Omental fat pad (tissue), 4 donors: ENCODE measurements at places on chromosomes 12 and 14.

DNA sequence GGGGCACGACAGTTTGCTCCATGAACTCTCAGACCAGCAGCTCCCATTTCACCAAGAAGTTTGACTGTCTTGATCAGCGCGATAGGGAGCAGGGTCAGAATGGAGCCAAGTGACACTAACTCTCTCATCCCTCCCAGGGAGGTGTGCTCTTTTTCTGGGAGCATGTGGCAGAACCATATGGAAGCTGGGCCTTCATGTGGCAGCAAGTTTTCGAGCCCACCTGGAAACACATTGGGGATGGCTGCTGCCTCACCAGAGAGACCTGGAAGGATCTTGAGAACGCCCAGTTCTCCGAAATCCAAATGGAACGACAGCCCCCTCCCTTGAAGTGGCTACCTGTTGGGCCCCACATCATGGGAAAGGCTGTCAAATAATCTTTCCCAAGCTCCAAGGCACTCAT, 24.0 kb downstream of the ITGA7 start:
- no peak for DNase-seq

DNA sequence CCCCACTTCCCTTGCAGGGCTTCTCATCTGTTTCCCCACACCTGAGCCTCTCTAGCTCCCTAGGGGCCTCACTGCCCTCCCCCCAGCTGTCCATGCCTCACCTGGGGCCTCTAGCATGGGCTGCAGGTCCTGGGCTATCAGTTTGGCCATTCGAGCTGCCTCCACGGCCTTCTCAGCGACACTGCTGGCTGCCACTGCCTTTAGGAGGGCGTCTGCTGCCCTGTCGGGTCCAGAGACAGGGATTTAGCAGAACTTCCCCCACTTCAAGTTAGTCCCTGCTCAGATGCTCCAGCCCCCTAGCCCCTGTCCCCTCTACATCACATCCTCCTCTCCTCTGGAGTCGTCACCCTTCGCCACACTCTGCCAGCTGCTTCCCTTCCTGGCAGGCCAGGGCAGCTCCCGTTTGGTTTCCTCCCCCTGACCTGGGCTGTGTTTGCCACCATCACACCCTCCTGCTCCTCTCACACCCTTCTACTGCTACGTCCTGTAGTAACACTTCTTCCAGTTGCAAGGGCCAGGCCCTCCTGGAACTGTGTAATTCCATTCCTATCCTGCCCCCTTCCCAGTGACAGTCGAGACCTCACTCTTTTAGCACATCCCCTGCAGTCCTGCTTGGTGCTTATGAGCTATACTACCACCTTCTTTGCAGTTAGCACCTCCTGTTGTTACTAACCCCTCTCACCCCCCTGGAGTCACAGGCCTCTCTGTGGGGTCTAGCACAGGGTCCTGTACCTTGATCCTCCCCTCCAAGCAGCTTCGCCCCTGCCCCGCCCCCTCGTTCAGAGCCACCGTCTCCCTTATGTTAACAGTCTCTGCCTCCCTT, 4.3 kb upstream of the AP1G2 start:
- DNase-seq = no peak

DNA sequence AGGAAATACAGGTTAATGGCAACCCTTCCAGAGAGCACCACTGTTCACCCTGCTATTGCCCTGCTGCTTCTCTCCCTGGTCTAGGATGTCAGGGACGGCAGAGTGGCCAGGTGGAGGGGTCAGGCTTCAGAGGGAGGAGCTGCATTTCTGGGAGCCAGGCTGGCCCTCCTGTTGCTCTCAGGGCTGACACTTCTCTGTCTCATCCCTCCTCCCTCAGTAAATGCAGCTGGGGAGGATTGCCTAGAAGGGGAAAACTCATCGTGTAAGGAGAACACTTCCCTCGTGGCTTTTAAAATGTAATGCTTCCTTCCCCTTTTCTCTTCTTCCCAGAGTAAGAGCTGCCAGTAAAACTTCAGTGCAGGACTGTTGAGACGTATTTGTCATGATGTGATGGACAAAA, 20.8 kb downstream of the SUSD6 start:
- DNase-seq = no peak

GRCh38 chr12:9730011-9730410, 2.9 kb downstream of the CLECL1 start:
- no peak for DNase-seq

DNA sequence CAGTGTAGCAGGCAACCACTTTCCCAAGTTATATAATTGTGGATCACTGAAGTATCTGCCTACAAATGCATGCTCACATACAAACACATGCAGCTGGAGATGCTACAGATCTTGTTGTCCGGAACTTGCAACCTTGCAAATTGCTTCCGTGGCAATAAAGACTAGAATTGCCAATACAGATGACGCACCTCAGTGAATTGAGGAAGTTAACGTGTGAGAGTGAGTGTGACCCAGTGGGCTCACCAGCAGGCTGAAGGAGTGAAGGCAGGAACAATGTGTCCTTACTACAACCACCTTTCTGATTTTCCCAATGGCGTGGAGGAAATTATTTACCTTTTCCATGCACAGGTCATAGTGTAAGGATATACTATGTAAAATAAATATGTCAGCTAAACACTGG, 89.4 kb upstream of the GRIP1 start:
- DNase-seq = no peak

- DNase-seq = no peak
Observed at GRCh38 chr12:6347367-6348338, 5.8 kb upstream of the TNFRSF1A start.

- DNase-seq = no peak
Observed at GRCh38 chr14:96568621-96569020, 66.4 kb downstream of the PAPOLA start.

DNA sequence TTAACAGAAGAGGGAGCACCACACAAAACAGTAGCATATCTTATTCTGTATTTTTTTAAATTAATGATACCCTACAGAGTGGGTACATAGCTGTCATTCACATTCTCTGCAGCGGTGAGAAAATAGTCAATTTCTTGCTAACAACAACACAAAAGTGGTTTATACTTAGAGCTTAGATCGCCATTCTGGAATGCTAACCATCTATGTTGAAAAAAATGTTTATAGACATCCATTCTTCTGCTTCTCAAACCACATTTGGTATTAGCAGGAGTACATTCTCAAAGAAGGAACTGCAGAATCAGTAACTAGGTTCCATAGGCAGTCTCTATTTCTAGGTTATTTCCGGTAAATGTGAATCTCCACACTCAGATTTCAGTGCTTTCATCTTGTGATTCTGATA, 185.9 kb downstream of the PPFIA2 start:
- no peak for DNase-seq

- no peak for DNase-seq
Observed at GRCh38 chr12:4943067-4943937, 33.6 kb downstream of the KCNA1 start.

GRCh38 chr12:130435826-130436225, 98.1 kb downstream of the PIWIL1 start:
- no peak for DNase-seq

DNA sequence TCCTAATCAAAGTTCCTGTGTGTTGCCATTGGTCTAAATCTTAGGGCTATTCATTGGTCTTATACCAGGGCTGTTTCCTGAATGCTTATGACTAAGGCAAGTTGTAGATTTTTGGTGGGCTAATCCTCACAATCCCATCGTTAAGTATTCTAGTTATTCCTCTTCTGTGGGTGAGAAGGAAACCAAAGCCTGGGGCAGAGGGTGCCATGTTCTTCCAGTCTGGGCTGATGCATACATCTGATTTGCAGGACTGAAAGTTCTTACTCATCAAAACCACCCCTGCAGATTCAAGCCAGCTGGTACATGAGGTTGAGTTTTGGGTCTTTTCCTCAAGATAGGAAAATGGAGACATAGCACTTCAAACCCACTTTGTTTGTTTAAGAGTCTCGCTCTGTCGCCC, 25.7 kb downstream of the PPP1CC start:
- DNase-seq = no peak

DNA sequence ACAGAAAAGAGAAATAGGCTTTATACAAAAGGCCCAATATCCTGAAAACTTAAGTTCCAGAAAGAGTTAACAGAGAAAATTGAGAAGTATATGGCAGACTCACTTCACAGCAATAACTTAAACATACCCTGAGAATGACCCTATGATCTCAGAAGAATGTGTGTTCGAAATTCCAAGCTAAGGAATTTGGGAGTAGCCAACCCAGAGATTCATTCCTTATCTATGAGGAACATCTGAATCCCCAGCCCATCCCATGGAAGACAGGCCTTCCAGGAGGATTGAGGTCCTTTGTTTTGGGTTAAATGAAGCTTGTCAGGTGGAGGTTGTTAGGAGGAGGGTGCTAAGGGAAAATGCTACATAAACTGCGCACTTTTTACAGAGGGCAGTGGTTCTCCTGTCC, 7.5 kb upstream of the SAV1 start:
- DNase-seq = no peak

DNA sequence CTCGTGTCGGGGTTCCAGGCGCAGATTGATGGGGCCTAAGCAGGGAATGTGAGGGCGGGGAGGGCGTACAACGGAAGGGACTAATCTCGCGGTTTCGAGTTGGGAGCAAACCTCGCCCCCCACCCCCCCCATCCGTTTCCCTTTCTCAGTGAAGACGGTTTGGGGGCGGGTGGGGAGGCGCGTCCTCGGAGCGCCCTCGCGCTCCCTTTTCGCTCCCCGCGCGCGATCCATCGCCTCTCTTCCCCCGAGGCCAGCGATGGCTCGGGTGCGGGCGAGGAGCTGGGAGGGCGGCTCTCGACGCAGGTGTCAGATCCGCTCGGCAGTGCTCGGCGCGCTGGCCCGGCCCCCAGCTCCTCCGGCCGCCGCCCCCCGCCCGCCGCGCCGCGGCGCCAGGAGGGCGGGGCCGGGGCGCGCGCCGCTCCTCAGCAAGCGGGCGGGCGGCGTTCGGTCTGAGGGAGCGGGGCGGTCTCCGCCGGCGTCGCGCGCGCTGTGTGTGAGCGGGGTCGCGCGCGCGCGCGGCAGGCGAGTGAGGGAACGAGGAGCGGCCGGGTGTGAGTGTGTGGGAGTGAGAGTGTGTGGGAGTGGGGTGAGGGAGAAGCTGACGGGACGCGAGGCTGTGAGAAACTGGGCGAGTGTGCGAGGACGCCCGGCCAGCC, at the start of gene RIMKLB:
RIMKLB (plus strand) TSS at position 516 of the 656 bp plus-strand sequence. CDS start 15,876 bp downstream, outside the sequence.
- DNase-seq = peak; percentile 48

- no peak for DNase-seq
Observed at GRCh38 chr14:77148510-77149231, 7.1 kb upstream of the ZDHHC22 start.

DNA sequence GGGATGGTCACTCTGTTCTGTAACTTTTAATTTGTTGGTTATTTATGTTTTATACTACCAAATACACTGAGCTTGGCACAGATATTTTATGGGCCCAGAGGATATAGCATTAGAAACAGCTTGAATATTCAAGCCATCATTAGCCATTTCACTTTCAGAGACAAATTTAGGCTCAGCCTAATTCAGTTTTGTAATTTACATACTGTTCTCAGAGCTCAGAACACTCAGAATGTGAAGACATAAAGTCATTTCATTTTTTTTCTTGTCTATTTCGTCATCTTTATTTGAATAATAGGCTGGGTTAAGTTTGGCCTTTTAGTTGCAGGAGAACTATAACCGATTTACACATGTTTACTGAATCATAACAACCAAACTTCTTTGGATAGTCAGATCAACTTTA, 361.7 kb downstream of the SNAPC1 start:
- no peak for DNase-seq
